ENCODE measurements at places on chromosomes 13 and 19. TPM values are rescaled to one million over a fixed set of nuclear protein-coding genes. Genes with fewer than 3 reads are reported as not detected.

- DNase-seq, result no peak
Observed at GRCh38 chr19:7692417-7693088, 9.4 kb downstream of the FCER2 start.

DNA sequence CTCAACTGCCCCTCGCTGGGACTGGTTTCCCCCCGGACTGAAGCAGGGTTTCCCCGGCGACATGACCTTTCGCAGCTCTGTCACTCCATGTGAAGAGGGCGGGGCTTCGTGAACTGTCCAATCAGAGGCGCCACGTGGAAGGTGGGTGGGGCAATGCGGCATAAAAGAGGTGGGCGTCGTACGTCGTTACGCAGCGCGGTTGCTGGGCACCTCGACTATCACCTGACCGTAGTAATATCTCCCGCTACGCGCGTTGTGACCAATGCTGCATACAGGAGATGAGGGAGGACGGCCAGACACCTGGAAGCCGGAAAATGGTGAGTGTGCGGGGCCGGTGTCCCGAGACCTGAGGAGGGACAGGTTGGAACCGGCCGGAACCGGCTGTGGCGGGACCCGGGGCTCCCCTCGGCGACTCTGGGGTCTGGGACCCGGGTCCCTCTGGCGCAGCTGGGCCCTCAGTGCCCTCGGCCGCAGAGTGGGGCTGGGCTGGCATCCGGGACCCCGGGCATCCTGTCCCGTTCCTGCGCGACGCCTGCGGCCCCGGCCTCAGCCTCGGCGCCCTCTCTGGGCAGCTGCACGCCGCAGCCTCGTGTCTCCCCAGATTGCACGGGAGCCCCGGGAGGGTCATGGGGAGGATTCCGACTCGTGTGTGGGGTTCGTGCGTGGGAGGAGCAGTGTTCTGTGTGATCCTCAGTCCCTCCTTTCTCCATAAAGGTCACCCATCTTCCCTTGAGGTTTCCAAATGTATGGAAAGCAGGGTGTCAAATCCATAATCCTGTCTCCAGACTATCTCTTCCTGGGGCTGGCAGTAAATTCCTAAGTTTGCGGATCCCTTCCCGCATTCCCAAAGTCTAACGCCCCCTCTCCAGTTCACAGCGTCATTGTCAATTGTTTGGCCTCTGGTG is 32.2 kb downstream of the ZNF136 start:
- peak; percentile 17 for DNase-seq

The TMEM59L gene
- under 0.01 TPM for total RNA-seq

The C19orf18 gene
- 0.13 TPM for total RNA-seq

DNA sequence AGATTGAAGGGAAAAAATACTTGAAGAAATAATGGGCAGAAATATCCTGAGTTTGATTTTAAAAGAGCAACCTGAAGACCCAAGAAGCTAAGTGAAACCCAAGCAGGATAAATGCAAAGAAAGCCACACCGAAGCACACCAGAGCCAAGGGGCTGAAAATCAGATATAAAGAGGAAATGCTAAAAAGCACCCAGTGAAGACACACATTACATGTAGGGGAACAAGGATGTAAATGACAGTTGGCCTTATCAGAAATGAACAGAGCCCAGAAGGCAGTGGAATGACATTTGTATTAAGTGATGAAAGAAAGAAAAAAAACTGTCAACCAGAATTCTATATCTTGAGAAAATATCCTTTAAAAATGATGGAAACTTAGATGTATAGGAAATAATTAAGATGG is 139.1 kb downstream of the SLC7A1 start:
- no peak for DNase-seq

DNA sequence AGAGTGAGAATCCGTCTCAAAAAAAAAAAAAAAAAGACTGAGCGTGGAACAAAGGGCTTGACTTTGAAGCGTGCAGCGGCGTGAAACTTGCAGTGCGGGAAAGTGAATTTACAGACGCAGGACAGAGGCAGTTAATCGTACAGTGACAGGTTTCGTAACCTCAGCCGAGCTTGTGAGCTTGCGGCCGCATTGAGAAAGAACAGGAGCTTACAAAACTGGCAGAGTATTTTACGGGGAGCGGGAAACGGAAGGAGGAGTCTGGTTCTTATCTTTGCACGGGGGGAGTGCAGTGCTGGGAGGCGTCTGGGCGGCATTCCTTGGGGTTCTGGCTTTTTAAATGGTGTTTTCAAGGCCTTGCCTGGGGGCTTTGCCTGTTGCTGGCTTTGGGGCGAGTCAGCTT is 6.0 kb upstream of the BSG start:
- DNase-seq, result no peak

DNA sequence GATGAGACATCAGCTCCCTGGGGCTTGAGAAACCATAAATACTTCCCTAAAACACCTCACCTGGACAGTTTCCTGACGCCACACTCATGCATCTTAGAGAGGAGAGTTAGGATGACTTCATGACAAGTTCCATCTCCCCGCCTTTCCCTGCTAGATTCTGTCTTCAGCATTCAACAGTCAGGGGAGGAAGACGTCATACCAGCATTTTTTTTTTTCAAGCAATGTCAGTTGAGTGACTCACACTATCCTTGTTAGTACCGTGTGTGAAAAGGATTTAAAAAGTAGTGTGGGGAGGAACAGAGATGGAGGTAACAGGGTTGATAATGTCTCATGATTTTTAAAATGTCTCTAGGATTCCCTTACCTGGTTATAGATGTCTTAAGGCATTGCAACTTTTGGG is at the start of gene OR7D2:
Gene OR7D2 (plus strand): TSS at position 79 of the 400 bp plus-strand sequence. CDS start 6,803 bp downstream, outside the sequence.
- DNase-seq, result no peak

The IGFL1 gene
- not detected for total RNA-seq

GRCh38 chr19:9309974-9310446 is 372 bp upstream of the ZNF699 start:
- DNase-seq, result peak; percentile 77

The TPGS1 gene
- total RNA-seq, result 31.9 TPM

The STARD13 gene
- total RNA-seq, result 19.3 TPM

- no peak for DNase-seq
Observed at GRCh38 chr19:50356691-50357177, 8.7 kb downstream of the NAPSA start.

DNA sequence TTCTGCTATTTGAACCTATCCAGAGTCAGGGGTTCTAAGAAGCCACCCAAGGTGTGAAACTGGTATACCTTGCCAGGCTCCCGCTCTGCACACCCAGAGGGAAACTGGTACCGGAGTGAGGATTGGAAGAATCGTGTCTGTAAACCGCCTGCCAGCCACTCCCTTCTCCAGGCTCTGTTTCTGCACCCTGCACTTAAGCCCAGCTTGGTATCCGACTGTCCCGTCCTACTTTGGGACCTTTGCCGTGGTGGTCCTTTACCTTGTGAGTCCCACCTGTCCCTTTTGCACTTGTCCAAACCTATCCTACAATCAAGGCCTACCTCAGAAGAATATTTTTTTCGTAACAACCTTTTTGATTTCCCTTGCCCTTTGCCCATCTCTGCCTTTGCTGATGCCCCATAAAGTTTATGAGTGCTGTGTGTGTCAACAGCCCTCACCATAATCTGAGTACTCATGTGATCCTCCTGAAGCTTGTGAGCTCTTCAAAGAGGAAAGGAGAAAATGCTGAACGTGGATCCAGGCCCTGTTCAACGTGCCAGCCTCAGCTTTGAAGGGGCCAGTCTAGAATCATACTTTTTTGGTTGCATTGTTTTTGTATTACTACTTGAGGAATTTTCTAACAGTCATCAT is 44.7 kb downstream of the GARRE1 start:
- DNase-seq, result no peak

The ZNF723 gene
- total RNA-seq, result not detected

The RB1 gene
- 24.4 TPM for total RNA-seq

The MADCAM1 gene
- total RNA-seq, result 0.13 TPM

DNA sequence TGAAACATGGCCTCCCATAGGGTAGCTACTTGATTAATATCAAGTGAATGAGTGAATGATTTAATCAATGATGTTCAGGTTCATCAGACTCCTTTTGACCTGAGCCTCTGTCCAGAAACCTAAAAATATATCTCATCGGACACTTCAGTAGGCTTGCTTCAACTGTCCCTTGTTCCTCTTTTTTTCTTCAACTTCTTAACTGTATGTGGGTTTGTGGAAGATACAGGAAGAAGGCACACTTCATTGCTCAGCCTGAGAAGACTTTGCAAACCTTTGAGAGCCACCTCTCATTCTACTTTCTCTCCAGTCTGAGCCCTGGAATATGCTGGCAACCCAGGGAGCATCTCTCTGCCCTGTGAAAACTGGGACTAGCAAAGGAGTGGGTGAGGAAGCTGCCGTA is 557.0 kb downstream of the FGF9 start:
- DNase-seq, result no peak

- DNase-seq, result no peak
Observed at GRCh38 chr13:57992416-57992815, 360.9 kb downstream of the PCDH17 start.

DNA sequence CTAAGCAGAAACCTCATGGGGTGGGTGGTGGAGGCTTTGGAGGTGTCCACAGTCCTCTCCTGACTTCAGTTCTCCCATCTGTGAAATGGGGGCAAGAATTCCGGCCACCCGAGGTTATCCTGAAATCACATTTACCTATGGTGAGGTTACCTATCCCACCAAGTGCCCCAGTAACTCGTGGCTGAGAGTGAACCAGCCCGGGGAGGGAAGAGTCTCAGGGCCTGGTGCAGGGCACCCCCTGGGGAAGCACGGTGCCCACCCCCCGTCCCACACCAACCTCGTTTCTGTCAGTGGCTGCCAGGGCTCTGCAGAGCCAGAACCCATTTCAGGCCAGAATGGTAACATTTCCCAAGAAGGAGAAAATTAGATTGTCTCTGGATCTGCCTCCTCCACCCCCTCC is 83.7 kb upstream of the VSTM2B start:
- no peak for DNase-seq

DNA sequence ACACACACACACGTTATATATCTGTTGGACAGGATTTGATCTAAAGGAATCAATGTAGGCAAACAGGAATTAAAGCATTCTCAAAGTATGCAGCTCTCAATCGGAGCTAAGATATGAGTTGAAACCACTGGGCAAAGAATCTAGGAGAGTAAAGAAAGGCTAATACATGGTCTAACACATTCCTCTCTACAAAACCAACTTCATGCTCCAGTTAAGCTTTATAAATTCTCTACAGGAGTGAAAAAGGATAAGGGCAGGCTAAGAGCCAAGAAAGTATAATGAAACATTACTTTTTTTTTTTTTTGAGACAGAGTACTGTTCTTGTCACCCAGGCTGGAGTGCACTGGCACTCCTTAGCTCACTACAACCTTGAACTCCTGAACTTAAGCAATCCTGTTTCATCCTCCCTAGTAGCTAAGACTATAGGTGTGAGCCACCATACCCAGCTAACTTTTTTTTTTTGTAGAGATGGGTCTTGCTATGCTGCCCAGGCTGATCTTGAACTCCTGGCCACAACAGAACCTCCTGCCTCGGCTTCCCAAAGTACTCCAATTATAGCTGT is 10.6 kb downstream of the FBXL3 start:
- DNase-seq, result no peak

The ZNF709 gene
- 3.1 TPM for total RNA-seq

The ALKBH7 gene
- total RNA-seq, result 20.5 TPM

- DNase-seq, result no peak
Observed at GRCh38 chr13:79647533-79647932, 166.6 kb downstream of the NDFIP2 start.

- DNase-seq, result peak; percentile 47
Observed at GRCh38 chr19:2524840-2525723, 49.2 kb downstream of the GADD45B start.

GRCh38 chr13:108705031-108705430 is 75.6 kb downstream of the MYO16 start:
- DNase-seq, result no peak

DNA sequence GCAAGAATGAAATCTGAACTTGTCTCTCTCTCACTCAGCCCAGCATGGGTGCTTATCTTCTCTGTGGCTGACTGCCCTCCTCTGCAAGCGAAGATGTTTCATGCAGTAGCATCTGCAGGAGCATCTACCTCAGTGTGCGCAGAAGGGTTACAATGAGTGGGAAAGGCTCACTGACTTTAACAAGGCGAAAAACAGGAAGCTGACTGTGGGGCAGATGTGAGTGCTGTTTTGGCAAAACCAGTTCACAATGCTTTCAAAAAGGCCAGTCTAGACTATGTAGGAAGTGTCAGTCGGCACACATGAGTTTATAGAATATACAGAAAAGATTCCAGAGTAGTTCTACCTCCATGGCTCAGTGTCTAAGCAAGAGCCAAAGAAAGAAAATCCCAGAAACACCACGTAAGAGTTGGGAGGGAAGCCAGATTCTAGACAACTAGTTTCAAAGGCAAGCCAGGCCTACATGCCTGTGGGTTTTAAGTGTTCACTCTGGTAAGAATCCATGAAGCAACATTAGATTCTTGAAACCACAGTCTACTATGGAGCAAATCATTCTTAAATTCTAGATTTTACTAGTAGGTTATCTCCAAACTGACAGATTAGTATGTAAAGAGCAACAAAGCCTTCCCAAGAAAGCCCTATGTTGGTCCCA is 124.5 kb downstream of the ABCC4 start:
- peak; percentile 92 for DNase-seq

The MCEMP1 gene
- total RNA-seq, result not detected

DNA sequence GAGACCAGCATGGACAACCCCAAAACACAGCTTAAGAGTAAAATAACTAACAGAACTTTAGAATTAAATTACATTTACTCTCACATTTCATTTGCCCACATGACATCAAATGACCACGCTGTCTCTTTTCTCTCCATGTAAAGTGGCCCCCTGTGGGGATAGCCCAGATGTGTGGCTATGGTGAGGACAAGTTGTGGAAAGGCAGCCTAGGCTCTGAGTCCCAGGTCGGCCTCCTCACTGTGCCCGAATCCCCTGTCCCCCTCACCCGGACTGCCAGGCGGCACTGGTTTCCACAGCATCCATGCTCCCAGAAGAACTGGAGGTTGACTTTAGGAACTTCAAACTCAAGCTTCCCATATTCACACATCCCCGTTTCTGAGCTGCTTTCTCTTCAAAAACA is 111.8 kb upstream of the UQCRFS1 start:
- DNase-seq, result no peak

DNA sequence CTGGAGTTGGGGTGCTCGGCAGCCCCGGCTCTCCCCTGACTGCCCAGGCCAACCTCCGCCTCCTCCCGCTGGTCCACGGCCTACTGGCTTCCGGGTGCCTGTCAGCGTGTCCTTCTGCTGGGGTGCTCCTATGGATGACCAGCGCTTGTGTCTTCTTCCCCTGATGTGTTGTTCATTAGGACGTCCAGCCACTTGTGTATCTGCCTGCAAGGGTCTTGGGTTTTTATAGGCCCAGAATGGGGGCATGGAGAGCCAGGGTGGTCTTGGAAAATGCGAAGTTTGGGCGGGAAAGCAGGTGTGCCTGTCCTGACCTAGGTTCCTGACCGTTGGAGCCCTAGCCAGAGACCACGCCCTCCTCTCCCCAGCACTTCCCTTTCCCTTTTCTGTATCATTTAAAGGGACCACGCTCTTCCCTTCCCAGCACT is 139.8 kb downstream of the SLITRK5 start:
- no peak for DNase-seq
